ENCODE measurements at places on chromosomes 7 and 10.
A peak's percentile ranks its signal among the peaks of the same experiment; 100 is the strongest.

DNA sequence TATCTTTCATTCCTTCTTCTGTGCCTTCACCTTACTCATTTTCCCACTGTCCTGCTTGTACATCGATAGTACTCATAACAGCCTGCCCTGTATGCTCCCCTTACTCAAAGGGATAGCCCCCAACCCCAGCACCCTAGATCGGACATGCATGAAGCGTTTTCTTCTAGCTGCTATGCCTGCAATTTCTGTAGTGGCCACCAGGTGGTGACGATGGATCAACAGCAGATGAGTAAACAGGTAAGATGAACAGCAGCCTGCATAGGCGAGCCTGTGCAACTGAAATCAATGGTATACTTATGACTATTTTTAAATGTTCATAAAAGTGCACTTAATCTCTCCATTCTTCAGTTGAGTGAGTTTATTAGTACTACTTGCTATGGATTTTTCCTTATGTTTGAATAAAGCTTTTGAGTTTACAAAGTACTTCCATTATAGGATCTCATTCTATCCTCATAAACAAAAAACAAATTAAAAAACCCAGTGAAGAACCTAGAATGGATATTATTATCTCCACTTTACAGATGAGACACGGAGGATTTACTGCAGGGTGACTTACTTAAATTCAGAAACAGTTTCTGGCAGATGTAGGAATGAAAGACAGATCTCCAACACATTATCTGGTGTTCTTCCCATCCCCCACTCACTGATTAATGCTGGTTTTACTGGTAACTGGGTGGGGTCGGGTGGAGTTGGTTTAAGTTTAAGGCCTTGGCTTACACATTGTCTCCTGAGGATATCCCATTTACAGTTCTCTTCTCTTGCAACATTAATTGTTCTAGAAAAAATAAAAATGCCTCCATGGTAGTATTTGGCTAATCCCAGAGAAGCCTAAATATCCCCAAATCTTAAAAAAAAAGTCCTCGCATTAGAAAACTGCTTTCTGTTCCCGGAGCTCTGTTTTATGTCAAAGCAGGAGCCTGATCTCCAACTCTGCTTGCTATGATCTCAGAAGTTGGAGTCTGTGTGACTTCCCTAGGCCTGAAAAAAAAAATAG lies 222.1 kb downstream of the GLI3 start:
- DNase-seq, result peak; percentile 62

GRCh38 chr7:43040461-43040860 lies 72.0 kb upstream of the HECW1 start:
- DNase-seq, result no peak

DNA sequence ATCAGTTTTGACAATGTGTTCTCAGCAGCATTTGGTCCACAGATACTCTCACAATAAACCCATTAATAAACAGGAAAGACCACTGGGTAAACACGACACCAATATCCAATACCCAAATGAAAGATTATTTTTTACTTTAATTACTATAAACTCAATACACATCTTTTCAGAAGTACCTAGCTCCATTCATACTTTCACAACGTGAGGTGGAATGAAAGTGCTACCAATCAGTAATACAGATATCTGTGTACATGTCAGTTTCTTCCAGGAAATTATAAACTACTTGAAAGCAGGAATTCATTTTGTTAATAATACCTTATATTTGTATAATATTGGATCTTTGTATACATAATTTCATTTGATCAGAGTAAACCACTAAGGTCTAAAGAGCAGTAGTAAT lies 11.9 kb downstream of the CDK6 start:
- DNase-seq, result no peak

- no peak for DNase-seq
Measured at GRCh38 chr7:29993140-29993539, 3.5 kb upstream of the SCRN1 start.

- no peak for DNase-seq
Measured at GRCh38 chr10:80612261-80612660, 74.6 kb downstream of the SH2D4B start.

- DNase-seq, result no peak
Measured at GRCh38 chr7:44315301-44315903, 10.0 kb downstream of the CAMK2B start.

- no peak for DNase-seq
Measured at GRCh38 chr10:97685395-97685958, 1.6 kb downstream of the AVPI1 start.

DNA sequence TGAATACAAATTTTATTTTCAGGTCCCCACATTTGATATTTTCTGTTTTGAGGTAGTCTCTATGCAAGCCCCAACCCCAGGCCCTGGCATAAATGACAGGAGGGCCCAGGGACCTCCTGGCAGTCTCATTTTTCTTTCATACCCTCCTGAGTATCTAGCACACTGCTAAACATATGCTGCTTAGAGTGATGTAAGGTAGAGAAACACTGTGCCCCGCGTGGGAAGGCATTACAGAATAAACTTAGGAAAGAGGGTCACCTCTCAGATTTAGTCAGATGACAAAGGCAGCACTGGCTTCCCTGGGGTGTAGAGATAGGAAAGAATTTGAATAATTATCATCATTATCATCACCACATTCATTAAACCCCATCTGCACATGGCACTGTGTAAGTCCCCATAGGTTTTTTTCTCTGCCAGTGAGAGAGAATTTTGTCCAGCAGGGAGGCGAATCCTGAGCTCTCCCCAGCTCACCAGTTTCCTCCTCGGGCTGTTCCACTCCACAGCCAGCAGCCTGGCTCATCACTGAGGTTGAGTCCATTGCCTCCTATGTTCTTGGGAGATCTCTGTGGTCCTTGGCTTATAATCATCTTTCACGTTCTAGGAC lies 507.3 kb upstream of the GALNT17 start:
- no peak for DNase-seq

- DNase-seq, result no peak
Measured at GRCh38 chr10:72509941-72510340, 115.9 kb downstream of the MICU1 start.

GRCh38 chr7:94575646-94576045 lies 66.0 kb downstream of the CASD1 start:
- no peak for DNase-seq

DNA sequence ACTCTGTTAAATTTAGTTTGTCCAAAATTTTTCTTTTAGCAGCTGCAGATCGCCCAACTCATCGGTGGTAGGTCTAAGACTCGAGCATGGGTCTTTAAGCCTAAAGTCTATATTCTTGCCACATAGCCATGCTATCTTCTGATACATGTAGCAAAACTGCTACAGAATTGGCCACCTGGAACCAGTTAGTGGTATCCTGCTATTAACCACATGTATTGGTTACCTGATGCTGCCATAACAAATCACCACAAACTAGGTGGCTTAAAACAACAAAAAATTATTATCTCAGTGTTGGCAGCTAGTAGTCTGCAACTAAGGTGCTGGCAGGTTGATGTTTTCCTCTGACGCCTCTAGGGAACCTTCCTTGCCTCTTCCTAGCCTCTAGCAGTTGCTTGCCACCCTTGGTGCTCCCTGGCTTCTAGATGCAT lies 96.7 kb upstream of the PIK3CG start:
- DNase-seq, result no peak

DNA sequence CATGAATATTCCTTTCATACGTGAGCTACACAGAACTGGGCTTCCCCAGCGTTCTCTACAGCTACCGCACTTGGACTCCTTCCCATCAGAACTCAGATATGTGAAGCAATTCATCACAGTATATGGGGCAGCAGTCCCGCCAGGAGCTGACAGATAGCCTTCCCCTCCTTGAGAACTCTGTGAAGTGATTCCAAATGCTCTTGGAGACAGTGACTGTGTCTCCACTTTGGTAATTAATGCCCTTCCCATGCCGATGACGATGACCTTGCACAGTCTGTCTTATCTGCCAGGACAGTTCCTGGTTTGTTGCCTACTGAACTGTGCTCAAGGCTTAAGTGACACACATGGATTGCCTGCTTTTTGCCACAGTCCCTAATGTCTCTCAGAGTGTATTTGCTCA lies 75.0 kb upstream of the AFAP1L2 start:
- no peak for DNase-seq

GRCh38 chr10:19595212-19595845 lies 220.9 kb upstream of the PLXDC2 start:
- DNase-seq, result no peak

- no peak for DNase-seq
Measured at GRCh38 chr7:69062020-69062765, 536.1 kb upstream of the AUTS2 start.

GRCh38 chr10:31345886-31346285 lies 26.9 kb downstream of the ZEB1 start:
- DNase-seq, result no peak

DNA sequence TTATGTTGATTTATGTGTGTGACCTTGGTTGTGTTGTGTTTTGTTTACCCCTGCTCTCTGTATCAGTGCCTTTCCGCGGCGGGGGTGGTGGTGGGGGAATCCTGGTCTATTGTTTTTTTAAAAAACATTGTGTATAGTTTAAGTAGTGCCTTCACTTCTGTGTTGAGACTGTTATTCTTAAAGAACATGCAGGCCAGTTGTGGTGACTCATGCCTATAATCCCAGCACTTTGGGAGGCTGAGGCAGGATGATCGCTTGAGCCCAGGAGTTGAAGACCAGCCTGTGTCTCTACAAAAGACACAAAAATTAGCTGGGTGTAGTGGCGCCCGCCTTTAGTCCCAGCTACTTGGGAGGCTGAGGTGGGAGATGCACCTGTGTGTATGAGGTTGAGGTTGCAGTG lies 429.0 kb upstream of the LRGUK start:
- DNase-seq, result no peak

GRCh38 chr10:86647773-86648703 lies 6.3 kb upstream of the OPN4 start:
- no peak for DNase-seq

DNA sequence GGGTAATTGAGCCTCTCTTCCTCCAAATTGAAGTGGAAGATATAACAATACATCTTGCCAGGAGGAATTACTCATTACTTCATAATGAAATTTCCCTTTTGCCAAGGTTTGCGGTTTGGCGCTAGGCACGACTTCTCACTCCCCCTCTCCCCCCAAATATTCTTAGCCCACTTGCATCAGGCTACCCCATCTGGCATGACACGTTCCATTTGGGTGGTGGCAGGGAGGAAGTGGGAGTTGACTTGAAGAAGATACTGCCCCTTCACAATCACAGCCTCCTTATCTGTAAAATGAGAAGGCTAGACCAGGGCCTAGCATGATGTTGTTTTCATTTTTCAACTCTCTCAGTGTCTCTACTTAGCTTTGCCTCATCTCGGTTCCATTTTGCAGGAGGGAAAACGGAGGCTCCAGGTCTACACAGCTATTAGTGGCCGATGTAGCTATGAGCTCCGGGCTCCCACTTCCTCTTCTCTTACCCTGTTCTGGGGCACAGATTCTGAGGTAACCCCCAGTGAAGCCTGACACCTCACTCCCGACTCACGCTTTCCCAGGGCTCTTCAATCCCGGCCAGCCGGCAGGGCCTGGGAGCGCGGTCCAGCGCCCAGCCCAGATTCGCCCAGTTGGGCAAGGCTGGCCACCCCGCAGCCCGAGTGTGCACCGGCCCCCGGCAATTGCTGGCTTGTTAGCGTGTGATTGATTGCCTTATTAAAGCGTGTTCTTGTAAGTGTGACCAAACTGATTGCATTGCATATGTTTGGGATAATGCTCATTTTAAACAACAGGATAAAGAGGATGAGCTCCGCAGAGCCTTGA lies 6.5 kb downstream of the EVX1 start:
- no peak for DNase-seq

GRCh38 chr10:94315024-94315451 lies 47.7 kb downstream of the NOC3L start:
- no peak for DNase-seq

GRCh38 chr7:67823345-67823744 lies 826.7 kb downstream of the TYW1 start:
- DNase-seq, result no peak

DNA sequence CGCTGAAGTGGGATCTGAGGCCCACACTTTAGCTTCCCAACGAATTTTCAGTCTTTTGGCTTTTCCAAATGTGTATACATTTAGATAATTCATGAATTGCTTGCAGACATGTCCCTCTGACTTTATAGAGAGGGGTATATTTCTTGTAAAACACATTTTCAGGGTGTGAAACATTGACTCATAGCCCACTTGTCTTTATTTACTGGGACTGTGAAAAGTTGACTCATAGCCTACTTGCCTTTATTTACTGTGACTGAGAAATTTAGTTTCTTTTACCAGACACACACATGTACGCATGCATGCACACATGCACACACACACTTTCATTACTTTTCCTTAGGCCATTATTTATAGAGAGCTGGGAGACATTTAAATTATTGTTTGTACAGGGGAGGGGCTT lies 79.1 kb downstream of the VTI1A start:
- no peak for DNase-seq

DNA sequence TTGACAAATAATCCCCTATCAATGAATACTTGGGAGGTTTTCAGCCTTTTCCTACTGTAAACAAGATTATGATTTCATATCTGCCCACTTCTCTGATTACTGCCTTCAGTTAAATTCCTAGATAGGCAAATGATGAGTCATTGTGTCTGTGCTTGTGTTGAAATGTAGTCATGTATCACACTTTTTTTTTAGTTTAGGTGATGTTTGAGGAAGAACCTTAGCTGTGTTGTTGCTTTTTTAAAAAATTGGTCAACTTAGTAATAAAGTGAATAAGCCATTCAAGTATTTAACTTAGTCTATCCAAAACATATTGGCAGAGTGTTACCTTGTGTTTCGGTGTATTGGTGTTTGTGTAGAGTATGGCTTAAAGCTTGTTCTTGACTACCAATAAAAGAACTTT lies 60.0 kb downstream of the WAC start:
- DNase-seq, result no peak

GRCh38 chr10:29131952-29132547 lies 156.8 kb upstream of the LYZL1 start:
- DNase-seq, result no peak

- DNase-seq, result no peak
Measured at GRCh38 chr10:128549101-128549608, 422.9 kb upstream of the MKI67 start.

- DNase-seq, result no peak
Measured at GRCh38 chr7:12303062-12303461, 92.0 kb downstream of the TMEM106B start.

- no peak for DNase-seq
Measured at GRCh38 chr7:3120513-3120912, 76.8 kb upstream of the CARD11 start.

GRCh38 chr10:3741688-3742461 lies 43.1 kb downstream of the KLF6 start:
- peak; percentile 51 for DNase-seq

DNA sequence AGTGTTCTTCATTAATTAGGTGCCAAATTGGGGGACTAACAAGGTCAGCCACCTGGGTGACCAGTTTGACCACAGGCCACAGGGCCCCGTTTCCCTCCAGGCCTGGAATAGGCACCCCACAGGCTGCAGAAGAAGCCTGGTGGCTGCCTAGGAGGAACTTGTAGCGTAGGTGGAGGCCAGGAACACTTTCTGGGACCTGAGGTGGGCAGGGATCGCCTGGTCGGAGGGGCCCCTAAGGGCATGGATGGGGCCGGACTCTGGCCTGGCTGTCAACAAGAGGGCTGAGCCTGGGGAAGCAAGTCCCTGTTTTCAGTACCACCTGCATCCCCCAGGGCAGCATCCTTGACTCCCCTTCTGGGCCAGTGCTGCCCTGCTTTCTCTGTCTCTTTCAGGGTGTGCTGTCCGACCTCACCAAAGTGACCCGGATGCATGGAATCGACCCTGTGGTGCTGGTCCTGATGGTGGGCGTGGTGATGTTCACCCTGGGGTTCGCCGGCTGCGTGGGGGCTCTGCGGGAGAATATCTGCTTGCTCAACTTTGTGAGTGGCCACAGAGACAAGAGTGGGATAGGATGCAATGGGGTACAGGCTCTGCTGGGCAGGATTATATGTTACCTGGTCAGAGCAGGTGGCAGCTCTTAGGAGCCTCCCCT lies 30.7 kb upstream of the SH2D4B start:
- no peak for DNase-seq

GRCh38 chr7:150954986-150955518 lies 23.1 kb downstream of the KCNH2 start:
- no peak for DNase-seq

Measured in activated CD8-positive, alpha-beta memory T cell treated with anti-CD3 and anti-CD28 coated beads for 24 hours (primary cell).